ENCODE measurements at places on chromosomes 13 and 19.
A peak's percentile ranks its signal among the peaks of the same experiment; 100 is the strongest.

GRCh38 chr19:5680084-5680436 lies 256 bp downstream of the MICOS13 start:
- DNase-seq: no peak

- DNase-seq: peak; percentile 56
Observed at GRCh38 chr19:35856546-35857149, at the start of gene KIRREL2. Gene KIRREL2 (plus strand): TSS chr19:35856911. CDS start chr19:35857120, 209 bp downstream.

GRCh38 chr19:55101261-55101660 lies 16.2 kb downstream of the PPP1R12C start:
- no peak for DNase-seq

GRCh38 chr19:49907745-49908446 lies 11.2 kb upstream of the IL4I1 start:
- DNase-seq: no peak

DNA sequence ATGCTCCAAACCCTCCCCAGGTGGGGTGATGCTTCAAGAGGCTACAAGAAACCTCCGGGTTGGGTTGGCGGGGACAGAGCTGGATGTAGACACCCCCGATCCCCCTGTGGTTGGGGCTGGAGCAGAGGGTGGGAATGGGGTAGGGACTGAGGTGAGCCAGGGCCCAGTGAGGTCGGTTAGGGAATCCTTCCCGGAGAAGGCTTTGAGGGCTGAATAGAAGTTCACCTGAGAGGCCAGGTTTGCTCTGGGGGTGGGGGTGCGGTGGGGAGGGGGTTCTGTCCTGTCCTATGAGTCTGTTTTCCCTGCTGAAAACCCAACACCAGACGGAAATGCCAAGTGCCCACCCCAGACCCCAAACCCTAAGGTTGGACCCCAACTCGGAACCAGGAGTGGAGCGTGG lies 69.1 kb downstream of the CELF5 start:
- no peak for DNase-seq

DNA sequence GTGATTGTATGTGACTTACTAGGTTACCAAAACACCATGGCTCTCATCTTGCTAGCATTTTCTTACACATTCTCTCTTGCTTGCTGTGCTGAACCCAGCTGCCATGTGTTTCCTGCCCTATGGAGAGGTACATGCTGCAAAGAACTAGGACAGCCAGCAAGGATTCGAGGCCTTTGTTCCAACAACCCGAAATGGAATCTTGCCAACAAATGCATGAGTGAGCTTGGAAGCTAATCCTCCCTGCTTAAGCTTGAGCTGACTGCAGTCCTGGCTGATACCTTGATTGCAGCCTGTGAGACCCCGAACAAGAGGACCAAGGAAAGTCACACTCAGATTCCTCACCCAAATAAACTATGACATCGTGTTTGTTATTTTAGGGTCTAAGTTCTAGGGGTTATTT lies 651.2 kb downstream of the SLITRK6 start:
- DNase-seq: no peak

DNA sequence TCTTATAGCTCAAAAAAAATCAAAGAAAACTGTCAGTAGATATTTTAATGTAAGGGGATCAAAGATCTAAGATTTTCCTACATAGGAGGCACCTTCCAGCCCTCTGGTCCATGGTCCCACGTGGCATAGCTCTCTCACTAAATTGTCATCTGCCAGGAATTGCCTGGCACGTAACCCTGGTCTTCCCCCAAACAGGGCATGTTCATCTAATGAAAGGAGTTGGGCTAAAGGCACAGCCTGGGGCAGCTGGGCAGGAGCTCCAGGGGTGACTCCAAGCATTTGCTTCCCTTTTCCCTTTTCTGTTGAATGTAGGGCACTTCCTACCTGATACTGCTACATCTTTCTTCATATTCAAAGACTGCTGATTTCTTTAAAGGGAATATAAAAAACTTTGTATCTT lies 148.7 kb downstream of the COL4A1 start:
- no peak for DNase-seq

DNA sequence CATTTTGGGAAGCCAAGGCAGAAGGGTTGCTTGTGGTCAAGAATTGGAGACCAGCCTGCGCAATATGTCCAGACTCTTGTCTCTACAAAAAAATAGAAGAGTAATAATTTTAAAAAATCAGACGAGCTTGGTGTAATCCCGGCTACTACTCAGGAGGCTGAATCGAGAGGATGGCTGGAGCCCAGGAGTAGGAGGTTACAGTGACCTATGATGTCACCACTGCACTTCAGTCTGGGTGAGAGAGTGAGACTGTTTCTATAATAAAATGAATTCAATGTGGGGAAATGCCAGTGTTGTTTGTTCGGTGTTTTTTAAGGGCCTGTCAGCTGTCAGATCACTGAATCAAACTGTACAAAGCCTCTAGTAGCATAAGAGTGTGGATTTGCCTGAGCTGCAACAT lies 1.2 kb upstream of the FBXL3 start:
- DNase-seq: no peak

GRCh38 chr19:57689750-57690149 lies 8.0 kb downstream of the ZNF551 start:
- DNase-seq: no peak

DNA sequence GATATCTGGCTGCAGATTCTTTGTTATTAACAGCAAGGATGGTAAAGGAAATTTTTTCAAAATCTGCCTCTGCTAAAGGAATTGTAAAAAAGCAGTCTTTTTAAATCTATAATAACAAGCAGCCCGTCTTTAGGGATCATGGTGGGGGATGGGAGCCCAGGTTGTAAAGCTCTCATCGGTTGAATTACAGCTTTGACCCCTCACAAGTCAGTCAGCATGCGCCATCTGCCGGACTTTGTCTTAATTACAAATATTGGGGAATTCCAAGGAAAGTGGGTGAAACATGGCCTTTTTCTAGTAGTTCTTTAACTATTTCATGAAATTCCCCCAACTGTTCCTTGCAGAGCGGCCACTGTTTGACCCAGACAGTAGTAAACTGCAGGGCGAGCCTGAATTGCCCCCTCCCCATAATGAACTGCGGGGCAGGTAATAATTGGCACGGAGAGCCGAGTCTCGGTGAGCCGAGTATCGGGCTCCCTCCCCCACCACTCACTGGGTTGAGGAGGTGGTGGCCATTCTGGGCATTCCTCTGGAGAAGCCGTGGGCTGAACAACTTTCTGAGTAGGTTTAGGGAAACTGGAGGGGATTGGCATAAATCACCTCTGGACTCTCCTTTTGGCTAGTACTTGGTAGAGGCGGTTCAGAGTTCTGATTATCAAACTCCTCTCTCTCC lies 11.6 kb downstream of the ZNF578 start:
- no peak for DNase-seq

DNA sequence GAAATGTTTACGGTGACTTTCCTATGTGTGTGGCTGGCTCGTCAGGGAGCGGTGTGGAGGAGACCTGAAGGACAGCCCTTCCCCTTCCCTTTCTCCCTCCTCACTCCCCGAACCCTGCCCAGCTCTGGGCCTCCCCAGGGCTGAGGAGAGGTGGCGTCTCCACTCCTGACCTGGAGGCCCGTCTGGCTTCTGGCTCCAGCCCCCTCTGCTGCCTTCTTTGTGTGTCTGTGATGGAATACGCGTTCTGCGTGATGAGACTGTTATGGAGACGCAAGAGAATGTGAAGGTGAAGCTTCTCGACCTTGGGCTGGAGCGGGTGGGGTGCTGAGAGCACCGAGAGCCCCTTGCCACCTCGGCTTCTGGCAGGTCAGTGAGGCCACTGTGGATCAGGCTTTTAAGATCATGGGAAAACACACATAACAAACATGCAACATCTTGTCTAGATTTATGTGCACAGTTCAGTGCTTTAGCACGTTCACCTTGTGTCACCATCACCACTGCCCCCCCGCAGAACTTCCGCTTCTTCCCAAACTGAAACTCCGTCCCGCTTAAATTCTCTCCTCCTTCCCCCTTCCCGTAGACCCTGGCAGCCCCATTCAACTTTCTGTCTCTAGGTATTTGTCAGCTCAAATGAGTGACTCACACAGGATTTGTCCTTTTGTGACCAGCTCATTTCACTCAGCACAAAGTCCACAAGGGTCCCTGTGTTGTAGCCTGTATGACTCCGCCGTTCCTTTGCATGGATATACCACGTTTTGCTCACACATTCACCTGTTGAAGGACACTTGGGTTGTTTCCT lies 24.7 kb downstream of the ATP11A start:
- DNase-seq: no peak

DNA sequence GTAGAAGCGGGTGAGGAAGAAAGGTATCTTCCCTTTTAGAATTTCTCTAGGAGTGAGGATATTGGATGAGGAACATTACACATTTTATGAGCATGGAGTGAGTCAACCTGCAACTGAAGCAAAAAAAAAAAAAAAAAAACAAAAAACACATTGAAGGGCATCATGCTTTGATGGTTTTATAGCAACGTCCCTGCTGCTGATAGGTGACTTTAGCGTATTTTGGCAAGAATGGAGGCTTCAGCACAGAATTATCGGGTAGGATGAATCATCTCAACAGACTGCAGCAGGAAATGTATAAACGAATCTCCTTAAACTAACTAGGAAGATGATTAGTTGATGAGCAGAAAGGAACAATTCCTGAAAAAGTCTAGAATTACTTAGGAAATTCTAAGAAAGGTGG lies 1359.6 kb upstream of the ATXN8OS start:
- DNase-seq: no peak

GRCh38 chr13:62627226-62627625 lies 1211.6 kb upstream of the PCDH20 start:
- no peak for DNase-seq

DNA sequence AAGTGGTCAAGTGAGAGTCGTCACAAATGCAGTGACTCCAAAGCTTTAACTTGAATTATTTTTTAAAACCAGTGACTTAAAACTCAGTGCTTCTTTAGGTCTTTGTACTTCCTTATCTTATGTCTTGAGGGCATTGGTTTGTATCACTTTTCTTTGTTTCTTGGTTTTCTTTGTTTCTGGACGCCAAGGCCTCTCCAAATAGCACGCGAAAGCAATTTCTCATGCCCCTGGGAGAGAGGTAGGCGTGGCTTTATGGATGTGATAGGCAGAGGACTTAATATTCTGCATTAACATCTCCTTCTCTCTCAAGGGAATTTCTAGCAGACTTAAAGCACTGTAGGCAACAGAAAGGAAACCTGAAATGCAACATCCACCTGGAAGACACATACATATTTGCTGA lies 20.6 kb downstream of the UBE2L5 start:
- DNase-seq: no peak

- DNase-seq: no peak
Observed at GRCh38 chr13:56352901-56353300, 787.8 kb upstream of the PRR20A start.

DNA sequence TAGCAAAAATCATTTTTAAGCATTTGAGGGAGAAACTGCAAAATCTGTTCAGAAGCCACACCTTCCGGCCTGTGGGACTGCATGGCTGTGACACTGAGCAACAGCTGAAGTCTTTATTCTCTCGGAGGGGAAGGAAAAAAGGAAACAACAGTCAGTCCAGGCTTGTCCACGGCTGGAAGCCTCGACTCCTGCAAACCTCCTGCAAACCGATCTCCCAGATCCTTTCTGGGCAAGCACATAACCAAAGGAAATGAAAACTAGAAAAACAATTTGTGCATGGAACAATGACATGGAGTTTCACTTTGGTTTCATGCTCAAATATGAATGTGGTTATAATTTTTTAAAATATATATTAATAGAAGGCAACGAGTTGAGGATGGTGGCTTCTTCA lies 1.0 kb downstream of the COL4A1 start:
- DNase-seq: no peak

DNA sequence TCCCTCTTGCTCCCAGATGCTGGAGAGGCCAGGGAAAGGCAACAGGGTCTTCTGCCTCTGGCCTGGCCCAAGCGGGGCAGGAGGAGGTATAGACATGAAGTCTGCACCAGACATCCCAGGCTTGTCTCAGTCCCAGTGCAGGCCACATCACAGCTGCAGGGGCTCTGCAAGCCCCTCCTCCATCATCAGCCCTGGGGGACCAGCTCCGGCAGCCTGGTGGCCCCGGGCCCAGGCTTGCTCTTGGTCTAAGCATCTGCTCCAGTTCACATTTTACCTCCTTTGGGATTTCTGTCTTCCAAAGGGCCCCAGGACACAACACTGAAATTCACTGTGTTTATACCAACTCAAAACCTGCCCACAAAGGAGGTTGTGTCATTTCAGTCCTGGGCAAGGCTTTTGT lies 359.4 kb downstream of the ZNF536 start:
- DNase-seq: no peak

DNA sequence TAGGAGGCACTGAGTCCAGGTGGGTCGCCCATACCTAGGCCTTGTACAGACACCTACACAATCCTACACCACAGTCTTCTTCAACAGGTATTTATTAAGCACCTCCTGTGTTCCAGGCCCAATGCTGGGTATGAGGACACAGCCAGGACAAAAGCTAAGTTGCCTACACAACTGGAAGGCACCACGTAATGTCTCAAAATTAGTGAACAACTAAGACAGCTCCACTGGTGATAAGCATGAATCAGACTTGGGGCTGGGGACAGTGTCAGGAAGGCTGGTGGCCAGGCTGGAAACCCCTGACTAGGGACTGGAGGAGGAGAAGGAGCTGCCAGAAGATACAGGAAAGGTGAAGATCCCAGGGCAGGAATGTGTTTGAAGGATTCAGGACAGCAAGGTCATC lies 2.4 kb downstream of the SMIM24 start:
- DNase-seq: no peak

- DNase-seq: no peak
Observed at GRCh38 chr19:5006821-5007220, 37.9 kb downstream of the KDM4B start.

DNA sequence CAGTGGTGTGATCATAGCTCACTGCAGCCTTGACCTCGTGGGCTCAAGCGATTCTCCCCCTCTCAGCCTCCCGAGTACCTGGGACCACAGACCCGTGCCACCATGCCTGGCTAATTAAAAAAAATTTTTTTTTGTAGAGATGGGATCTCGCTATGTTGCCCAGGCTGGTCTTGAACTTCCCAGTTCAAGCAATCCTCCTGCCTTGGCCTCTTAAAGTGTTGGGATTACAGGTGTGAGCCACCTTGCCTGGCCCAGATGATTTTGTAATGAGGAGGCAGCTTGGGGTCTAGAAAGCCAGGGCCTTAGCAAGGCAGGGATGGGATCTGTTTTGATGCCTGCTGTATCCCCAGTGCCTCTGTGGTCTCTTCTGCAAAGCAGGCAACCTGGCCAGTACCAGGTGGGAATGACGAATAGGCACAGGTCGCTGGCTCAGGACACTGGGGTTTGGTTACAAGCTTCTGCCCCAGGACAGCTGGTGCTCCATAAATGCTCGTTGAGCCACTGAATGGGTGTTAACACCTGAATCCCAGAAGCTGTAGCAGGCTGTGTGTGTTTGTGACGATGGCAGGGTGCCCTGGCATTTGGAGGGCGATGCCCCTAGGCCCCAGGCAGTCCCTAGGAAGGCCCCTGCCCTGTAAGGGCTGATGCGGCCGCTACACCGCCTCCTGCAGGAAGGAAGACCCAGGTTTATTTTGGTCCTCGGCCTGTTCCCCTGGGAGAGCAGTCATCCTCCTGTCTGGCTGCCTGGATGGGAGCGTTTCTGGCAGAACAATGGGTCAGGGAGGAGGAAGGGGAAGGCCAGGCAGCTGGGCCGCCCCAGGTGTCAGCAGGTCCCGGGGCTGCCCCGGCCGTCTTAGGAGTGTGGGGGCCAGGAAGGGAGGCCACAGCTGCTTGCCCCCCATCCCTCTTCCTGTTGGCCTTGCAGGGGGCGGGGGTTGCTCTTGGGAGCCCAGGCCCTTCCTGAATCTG lies 8.6 kb downstream of the TNFAIP8L1 start:
- no peak for DNase-seq

All from stimulated activated CD4-positive, alpha-beta T cell treated with anti-CD3 and anti-CD28 coated beads, Interleukin-2, amount 100 ng/mL, for 24 hours (primary cell).